ENCODE measurements at places on chromosomes 6 and 20.
A peak's percentile ranks its signal among the peaks of the same experiment; 100 is the strongest.

GRCh38 chr6:149128489-149129145 is 188.9 kb upstream of the TAB2 start:
- DNase-seq = no peak

DNA sequence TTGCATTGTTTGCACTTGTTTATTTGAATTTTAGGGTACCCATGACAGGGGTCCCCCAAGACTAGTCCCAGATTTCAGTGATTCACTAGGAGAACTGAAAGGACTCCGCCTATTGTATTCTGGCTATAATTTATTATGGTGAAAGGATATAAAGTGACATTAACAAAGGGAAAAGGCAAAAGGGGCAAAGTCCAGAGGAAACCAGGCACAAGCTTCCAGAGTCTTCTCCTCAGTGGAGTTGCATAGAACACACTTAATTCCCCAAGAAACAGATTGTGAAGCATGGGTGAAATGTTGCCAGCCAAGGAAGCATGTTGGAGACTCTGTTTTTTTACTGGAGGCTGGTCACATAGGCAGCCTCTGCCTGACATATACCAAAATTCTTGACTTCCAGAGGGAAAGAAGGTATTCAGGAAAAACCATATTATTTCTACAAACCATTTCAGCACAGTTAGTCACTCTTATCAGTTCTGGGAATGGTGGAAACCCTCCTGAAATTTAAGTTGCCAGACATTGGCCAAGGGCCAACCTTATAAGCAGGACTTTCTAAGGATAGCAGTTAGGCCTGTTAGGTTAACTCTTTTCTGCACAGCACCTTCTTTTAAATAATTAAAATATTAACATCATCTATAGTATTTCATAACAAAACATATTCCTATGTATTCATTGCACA is 71.8 kb downstream of the FIG4 start:
- no peak for DNase-seq

DNA sequence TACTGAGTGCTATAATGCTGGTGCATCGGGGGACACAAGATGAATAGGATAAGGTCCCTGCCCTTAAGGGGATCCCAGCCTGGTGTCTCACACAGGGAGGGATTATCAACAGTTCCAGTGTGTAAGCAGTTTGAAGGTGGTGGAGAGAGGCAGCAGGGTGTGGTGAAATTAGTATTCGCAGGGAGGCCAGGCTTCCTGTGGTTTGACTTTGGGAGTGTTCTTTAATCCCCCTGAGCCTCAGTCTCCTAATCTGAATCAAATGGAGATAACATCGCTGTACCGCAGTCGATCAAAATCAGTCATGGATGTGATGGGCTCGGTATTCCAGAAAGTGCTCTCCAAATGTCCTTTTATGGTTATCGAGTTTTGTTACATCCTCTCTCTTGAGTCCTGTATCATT is 288.1 kb upstream of the SUPT3H start:
- DNase-seq = no peak

GRCh38 chr20:47281376-47281775 is 75.1 kb downstream of the ZMYND8 start:
- DNase-seq = no peak

GRCh38 chr6:34692280-34692679 is 4.3 kb downstream of the ILRUN start:
- no peak for DNase-seq

DNA sequence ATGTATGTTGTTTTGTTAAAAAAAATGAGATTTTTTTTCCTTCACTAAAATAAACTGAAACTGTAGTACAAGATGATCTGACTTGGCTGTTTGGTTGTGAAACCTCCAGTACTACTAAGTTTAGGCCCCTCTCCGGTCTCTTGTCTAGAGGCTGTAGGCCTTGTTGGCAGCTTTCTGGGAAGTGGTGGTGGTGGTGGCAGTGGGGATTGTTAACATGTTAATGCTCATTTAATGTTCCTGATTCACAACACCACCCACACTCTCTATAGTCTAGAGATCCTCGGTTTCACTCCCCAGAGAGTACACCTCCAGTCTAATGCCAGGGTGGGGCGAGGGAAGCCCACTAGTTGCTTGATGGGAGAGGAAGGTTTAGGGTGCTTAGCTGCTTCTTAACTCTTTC is 24.1 kb downstream of the STK4 start:
- DNase-seq = no peak

- DNase-seq = no peak
These were observed 123.2 kb upstream of the RIPOR2 start for GRCh38 chr6:25058941-25059340.

DNA sequence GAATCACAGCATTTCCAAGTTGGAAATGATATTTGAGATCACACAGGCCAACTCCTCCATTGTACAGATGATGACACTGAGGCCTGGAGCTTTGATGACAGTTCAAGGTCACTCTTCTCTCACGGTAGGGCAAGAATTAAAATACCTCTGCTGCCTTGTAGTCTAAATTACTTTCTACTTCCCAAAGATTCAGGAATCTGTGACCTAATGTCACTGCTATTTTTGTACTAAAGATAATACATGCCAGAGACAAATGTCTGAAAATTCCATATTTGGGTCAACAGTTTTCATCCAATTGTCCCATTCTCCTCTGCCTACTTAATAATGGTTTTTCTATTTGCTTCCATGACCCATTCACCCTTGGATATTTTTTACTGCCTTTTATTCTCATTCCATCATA is 160.0 kb downstream of the SOD2 start:
- DNase-seq = no peak

GRCh38 chr6:168536665-168537539 is 95.9 kb downstream of the SMOC2 start:
- no peak for DNase-seq

DNA sequence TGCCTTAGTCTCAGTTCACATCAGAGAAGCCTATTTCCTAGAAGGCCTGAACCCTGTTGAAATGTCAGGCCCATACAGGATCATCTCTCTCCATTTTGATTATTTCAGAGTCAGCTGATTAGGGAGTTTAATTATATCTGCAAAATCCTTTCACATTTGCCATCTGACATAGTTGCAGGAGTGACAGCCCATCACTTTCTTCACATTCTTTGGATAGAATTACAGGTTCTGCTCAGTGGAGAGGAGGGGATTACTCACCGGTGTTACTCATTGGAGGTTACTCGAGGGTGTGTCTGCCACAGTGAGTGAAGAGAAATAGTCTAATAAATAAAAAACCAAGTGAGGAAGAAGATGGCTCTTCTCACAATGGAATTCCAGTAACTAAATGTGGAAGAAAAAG is 216.8 kb downstream of the TMEM242 start:
- DNase-seq = no peak

DNA sequence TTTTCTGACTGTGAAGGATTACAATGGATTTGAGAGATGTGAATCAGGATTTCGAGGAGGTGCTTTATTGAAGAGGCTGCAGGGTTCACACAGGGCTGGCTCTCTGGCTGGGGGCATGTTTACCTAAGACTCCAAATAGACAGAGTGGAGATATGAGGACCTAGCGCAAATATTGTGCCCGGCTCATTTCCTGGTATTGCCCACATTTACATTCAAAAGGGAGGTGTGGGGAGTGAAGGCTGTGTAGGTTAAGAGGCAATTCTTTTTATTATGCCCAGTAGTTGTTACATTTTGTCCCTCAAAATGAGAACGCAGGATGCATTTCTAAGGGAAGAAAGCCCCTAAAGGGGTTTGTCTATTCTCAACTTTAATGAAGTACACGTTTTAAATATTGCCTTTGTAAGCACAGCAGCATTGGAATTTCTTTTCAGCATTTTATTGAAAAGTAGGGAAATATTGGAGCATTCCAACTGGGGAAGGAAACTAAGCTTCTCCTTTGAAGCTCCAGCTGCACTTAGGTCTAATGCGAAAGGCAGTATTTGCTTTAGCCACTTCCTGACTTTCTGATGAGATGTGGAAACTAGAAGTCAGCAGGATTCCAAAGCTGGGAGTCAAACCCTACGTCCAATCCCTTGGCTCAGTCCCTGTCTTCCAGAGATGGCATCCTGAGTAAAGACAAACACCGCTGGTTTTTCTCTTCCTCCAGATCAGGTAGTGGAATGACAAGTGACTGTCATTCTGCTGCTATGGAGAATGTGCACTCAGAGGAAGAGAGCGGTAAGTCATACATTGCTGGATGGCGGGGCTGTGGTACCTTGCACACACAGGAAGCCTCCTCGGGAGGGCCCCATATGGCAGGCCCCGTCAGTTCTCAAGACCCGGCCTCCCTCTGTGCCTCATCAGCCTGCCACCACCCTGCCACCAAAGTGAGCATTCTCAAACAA is 70.7 kb downstream of the MYB start:
- DNase-seq = no peak

DNA sequence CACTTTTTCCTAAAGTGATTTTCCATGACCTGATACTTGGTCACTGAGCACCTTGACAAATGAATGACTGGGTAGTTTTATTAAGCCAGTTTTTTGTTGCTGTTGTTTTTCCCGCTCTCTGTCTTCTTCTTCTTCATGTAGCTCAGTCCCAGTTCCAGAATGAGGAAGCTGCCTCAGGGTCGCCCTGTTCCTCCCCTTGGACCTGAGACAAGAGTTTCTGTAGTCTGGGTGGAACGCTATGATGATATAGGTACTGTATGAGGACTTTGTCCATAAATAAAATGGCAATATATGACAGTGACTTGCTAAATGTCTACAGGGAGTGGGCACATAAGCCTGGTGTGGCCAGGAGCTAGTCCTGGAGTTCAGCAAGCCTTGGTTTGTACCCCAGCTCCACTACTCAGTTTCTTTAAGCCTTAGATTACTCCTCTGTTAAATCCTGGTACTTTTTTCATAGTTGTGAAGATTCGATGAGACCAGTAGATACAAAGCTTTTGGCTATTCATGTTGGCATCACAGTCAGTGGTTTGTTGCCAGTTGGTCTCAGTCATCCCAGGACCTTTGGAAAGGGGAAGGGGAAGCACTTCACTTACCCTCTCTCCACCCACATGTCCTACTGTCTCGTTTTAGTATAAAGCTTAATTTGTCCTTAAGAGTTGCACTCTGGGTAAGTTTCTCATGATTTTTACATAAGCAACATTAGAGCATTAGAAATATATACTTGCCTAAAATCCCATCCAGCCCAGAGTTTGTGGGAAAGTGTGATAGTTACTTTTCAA is 11.1 kb upstream of the ADIG start:
- DNase-seq = no peak

DNA sequence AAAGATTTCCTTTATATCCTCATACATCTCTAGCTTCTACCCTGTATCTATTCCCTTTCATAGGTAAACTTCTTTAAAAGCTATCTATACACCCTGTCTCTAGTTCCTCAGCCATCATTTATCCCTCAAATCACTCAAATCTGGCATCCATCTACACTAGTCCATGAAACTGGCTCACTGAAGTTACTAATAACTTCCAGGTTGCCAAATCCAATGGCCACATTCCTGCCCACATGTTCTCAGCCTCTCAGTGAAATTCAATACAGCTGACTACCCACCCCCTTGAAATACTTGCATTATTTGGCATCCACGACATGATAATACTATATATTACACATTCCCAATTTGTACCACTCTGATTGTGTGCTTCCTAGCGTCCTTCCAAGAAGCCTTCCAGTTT is 8.7 kb downstream of the REPS1 start:
- no peak for DNase-seq

- peak; percentile 56 for DNase-seq
These were observed 1.9 kb downstream of the DDR1 start for GRCh38 chr6:30885999-30886896.

- DNase-seq = peak; percentile 62
These were observed 12.3 kb downstream of the HMGN4 start for GRCh38 chr6:26550250-26550993.

DNA sequence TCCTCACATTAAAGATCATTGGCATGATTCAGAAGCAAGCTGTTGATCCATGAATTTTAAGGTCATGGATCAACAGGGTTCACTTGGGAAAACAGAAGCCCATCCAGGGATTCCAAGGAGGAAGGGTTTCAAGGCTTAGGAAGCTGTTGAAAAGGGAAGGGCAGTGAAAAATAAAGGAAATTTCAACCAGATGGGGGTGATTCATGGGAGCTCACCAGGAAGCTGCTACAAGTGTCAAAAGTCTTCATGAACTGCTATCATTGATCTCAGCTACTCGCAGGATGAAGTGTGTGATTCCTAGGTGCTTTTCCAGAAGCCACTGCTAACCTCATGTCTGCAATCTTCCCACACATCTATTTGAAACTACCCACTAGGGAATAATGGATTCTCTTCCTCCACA is 26.2 kb downstream of the ADTRP start:
- no peak for DNase-seq

GRCh38 chr20:50838322-50838625 is 43.4 kb downstream of the BCAS4 start:
- no peak for DNase-seq

DNA sequence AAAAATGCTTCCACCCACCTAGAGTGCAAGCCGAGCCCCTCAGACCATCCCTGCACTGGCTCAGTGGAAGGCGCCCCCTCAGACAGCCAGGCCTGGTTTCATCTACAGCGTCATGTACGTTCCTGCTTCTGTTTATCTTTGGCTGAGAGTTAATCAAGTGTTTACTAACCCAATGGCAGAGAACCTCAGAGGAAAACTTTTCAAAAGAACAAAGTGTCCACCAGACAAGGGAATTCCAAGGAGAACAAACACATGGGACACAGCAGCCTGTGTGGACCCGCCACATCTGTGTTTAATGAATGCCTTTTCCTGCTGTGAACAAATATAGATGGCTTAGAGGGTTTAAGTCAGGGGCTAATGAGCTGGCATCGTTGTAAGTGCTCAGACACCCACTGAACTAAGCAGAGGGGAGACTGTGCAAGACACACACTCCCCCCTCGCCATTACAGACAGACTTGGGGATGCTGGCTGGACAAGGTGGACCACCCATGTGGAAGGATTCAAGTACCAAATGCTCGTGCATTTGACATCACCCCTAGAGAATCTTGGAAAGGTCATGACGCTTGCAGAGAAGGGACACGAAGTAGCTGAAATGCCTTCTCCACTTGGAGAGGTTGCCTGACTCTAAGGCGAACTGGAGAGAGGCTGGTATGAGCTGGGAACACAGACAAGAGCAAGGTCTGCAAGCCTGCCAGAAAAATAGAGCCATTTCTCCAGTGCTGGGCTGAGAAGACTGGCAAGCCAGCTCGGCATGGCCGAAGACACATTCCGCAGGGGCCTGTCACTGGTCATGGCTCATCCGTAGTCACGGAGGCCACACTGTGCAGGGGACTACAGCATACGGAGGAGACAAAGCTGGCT is 53.5 kb upstream of the NXT1 start:
- DNase-seq = no peak

DNA sequence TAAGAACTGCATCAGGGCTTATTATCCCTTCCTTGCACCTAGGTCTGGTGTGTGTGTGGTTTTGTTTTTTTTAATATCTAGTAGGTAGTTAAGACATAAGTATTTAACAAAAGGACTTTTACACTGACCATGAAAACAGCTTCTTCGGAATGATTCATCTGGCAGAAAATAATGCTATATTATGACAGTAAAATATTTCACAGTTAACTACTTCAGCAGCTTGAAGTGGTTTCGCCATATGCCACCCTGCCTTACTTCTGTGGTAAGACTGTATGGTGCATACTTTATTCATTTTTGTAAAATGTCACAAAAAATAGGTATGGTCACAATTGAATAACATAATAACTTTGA is 858 bp upstream of the PTPRK start:
- no peak for DNase-seq
